ENCODE measurements at places on chromosomes 5 and 9.

GRCh38 chr9:98807070-98807813, at the start of gene GALNT12:
GALNT12 (plus strand) TSS chr9:98807670; CDS start chr9:98807699, 29 bp downstream.
- peak; percentile 26 for DNase-seq

DNA sequence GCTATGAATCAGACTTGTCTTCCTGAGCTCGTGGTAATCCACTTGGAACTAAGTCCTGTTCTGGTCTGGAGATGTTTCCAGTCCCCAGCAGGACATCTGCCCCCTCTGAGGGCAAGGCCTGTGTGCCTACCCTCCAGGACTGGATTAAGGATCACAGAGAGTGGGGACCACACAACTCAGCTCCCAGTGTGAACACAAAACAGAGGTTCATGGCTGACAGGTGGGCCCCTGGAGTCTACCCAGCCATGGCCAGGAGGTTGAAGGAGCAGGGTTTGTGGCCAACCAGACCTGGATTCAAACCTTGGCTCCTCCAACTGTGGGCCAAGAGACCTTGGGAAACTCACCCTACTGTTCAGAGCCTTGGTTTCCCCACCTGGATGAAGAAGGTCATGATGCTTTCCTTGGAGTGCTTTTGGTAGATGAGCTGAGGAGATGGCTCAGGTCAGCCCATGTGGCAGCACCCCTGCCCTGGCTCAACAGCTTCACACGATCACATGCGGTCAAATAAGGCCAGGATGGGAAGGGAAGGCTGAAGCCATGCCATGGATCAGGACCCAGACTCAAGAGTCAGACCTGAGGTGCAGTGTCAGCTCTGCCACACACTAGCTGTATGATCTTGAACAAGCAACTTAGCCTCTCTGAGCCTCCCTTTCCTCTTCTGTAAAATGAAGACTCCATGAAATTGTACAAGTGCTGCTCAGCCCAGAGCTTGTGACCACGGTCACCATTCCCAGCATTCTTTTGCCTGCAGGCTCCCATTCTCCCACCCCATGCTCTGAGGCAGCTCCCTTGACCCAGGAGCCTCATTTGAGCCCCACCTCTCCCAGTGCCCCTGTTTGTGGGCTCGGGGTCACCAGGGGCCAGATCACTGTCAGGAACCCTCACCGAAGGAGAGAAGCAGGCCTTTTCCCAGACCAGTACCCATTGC, 27.3 kb upstream of the ANGPTL2 start:
- DNase-seq = no peak

DNA sequence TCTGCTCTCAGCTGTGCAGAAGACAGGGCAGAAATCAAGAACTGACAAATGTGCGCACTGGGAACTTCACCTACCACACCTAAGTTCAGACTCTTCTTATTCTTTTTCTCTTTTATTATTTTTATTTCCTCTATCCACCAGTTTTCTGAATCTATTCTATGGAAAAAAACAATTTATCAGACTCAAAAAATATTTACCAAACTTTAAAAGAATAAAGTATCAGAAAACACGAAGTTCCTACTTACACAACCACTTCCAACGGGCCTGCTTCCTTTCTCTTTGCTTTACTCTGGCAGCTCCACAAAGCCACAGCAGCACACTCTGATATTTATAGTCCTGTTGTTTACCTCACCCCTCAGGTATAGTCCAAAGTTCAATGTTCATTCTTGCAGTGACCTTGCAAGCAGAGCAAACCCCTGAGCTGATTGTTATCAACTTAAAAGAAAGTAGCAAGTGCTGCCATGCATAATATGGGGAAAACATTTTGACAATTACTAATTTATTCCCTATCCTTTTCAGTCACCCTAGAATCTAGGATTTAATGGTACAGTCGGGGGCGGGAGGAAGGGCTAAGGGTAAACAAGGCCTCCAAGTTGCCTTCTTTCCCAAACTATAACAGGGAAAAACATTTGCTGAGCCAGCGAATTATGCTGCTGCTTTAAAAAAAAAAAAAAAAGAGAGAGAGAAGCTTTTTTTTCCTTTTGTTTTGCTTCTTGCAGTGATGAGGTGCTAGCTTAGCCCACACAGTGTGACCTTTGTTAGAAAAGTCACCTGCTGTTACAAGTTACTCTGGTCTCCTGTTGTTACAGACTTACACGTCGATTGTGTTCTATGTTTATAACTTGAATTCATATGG, at the start of gene SELENOP:
Gene SELENOP (minus strand): TSS at position 302 of the 856 bp plus-strand sequence. CDS start 3,539 bp downstream, outside the sequence.
- no peak for DNase-seq

DNA sequence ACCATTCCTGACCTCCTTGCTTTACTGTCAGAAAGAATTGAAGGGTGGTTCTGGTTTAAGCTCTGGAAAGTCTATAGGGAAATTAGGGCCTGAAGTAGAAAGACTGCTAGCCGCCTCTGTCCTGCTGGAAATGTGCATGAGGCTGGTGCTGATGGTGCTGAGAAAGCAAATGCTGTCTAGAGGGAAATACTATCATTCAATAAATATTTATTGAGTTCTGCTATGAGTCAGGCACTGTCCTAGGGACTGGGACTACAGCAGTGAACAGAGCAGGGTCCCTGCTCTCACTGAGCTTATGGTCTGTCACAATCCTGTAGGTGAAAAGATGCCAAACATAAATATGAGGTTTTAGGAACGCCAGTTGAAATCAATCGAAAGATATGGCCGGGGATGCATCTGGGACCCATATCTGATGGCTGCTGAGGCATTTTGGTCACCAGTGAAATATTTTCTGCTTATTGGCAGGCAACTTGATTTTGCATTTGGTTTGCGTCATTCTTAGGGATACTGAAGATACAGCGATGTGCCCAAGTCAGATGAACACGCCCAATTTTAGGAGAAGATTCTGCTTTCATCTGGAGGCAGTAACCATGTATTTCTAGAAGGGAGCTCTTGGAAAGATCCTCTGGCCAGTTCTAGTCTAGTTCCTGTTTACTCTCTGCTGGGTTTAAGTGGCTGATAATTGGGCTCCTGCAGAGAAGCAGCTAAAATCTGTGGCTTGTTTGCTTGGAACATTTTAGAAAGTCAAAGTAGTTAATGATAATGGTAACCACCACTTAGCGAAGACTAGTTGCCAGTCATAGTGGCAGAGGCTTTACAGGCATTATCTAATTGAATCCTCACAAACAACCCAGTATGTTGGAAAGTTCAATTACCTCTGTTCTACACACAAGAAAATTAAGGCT, 73.3 kb downstream of the INSYN2B start:
- no peak for DNase-seq

DNA sequence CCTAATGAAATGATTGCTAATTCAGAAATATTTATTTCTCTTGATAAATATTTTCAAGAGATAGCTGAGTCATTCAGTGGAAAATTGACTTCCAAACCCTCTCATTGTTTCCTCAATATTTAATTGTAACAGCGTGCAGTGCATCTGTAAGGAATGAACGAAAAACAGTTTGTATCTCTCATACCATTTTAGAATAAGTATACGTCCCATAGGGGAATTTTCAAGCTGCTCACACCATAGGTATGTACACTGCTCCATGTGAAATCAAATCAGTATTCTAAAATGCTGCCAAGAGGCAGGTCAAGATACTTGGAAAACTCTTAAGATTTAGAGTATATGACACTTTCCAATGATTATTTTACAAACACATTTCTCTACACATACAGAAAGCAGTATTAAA, 202.2 kb downstream of the ARL15 start:
- DNase-seq = no peak

DNA sequence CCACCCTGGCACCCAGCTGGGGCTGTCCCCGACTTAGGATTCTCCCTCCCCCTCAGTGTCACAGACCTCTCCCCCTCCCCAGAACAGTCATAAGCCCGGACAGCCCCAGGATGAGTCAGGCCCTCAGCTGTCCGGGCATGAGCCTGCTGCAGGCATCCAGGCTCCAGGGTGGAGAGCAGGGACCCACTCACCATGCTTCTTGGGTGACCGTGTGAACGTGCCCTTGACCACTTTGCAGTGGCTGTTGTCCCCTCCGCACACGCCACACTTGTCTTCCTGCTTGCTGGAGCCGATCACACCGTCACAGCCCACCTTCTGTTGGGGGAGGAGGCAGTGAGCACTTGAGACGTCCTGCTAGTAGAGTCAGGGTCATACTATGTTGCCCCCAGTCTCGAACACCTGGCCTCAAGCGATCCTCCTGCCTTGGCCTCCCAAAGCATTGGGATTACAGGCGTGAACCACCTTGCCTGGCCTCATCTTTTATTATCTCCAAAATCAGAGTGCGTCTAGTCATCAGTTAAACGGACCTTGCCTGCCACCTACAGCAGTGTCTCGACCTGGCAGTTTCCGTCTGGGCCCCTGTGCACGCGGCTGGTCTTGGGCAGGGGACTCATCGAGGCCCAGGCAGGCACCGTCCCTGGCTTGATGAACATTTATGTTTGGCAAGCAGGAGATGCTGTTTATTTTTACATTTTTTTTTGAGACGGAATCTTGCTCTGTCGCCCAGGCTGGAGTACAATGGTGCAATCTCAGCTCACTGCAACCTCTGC, 72.6 kb downstream of the ZNF354C start:
- DNase-seq = no peak

DNA sequence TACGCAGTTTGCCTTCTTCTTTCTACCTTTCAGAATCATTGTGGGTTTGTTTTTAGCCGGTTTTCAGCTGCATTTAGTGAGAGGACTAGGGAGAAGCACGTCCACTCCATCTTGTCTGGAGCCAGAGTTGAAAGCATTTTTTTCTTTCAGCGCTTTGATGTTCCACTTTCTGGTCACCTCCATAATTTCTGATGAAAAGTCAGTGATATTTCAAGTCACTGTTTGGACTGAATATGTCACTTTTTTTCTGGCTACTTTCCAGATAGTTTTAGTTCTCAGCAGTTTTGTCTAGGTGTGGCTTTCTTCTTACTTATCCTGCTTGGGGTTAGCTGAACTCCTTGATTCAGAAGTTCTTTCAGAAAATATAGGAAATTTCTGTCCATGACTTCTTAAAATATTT, 123.9 kb upstream of the IER5L start:
- no peak for DNase-seq

DNA sequence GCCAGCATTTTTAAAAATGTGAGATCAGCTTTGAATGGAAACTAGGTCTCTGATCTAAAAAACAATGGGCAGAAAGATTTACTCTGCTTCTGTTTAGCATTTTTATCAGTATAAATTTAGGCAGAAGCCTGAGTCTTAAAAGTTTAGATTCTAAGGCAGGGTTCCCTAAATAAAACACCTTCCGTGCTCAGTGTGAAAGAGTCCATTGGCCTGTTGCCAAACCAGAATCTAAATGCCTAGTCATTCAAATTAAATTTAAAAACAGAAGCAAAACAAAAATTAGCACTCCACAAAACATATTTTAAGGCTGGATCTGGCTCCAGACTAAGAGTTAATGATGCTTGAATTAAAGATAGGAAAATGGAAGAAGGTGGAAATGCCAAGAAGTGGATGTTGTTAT, 4.5 kb downstream of the TYRP1 start:
- no peak for DNase-seq

GRCh38 chr5:127683008-127683407, 20.2 kb upstream of the CCDC192 start:
- DNase-seq = no peak

- no peak for DNase-seq
These were observed 507.5 kb downstream of the MTRR start for GRCh38 chr5:8376478-8376877.

GRCh38 chr5:50697739-50698138, 31.3 kb downstream of the PARP8 start:
- DNase-seq = no peak

DNA sequence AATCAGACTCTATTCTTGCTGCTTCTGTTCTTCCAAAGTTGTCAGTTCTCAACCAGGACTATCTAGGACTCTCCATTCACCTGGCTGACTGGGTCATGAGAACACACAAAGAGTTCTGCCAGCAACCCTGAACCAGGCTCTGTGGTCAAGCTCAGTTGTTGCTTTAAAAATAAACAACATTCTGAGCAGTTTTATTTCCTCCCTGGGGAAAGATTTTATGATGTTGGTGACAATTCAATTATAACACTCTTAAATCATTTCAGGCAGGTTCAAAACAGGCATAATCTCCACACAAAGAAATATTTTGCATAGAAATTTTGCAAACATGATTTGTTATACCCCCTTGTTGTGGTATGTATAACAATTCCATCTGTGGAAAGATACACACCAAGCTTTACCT, 36.0 kb downstream of the FTMT start:
- no peak for DNase-seq

DNA sequence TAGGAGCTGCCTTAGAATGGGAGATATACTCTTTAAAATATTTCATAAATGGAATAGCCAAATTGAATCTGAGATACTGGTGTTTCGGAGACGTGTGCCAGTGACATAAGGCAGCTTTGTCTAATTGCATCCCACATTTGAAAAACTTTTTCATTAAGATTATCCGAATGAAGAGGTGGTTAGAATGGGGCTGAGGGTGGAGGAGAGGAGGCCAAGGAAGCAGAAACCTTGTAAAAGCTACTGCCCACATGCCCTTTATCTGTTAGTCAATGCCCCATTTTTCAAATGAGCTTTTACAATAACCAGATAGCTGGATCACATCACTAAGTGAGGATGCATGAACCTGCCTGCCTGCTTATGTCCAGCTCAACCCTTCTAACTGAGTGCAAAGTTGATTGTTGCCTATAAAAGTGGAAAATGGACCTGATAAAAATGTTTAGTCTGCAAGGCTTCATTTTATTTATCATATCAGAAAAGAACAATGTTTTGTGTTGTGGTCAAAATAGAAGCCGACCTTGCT, 34.8 kb downstream of the SNX24 start:
- DNase-seq = no peak

DNA sequence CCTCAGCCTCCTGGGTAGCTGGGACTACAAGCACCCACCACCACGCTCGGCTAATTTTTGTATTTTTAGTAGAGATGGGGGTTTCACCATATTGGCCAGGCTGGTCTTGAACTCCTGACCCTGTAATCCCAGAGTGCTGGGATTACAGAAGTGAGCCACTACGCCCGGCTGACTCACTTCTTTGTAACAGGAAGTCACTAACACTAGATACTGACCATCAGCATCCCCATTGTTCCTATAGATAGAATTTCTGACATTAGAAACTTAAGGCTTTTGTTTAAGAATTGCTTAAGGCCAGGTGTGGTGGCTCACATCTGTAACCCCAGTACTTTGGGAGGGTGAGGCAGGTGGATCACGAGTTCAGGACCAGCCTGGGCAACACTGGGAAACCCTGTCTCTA, 42.2 kb downstream of the LEAP2 start:
- no peak for DNase-seq

DNA sequence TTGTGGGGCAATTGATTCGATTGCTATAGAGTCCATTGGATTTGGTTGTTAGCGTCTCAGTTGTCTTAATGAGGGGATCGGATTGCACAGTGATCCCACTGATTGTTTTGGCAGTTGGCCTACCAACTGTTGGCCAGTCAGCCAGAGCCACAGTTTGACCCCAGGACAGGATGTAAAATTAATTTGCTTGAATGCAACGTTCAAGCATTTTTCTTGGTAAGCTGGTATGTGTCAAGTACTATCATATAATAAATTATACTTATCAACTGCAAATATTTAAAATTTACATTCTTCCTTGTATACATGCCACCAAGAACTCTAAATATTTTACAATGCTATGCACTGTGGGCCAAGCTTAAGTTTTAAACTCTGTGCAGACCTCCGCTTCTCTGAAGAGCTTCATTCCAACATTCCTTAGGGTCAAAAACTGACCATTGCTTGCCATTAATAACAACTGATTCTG, 80.4 kb upstream of the OSMR start:
- DNase-seq = no peak
